ENCODE measurements at places on chromosomes 5 and 9. TPM values are rescaled to one million over a fixed set of nuclear protein-coding genes. Genes with fewer than 3 reads are reported as not detected.

Gene PTGDS
- polyA plus RNA-seq = 7.2 TPM

Gene TAL2
- polyA plus RNA-seq = 22.4 TPM

Gene RMI1
- polyA plus RNA-seq = 10.7 TPM

Gene BAAT
- 1.1 TPM for polyA plus RNA-seq

Gene AIF1L
- 33.2 TPM for polyA plus RNA-seq

Gene GBGT1
- polyA plus RNA-seq = 4.7 TPM

Gene UQCRQ
- 223 TPM for polyA plus RNA-seq

Gene GDNF
- polyA plus RNA-seq = 5.2 TPM

Gene DDX31
- polyA plus RNA-seq = 9.9 TPM

Gene LRRC70
- polyA plus RNA-seq = 3.7 TPM

All from muscle of leg (tissue), 16 donors.